ENCODE measurements at places on chromosomes 3 and 15.

GRCh38 chr15:69755551-69756310 lies 303.1 kb downstream of the RPLP1 start:
- no peak for DNase-seq

DNA sequence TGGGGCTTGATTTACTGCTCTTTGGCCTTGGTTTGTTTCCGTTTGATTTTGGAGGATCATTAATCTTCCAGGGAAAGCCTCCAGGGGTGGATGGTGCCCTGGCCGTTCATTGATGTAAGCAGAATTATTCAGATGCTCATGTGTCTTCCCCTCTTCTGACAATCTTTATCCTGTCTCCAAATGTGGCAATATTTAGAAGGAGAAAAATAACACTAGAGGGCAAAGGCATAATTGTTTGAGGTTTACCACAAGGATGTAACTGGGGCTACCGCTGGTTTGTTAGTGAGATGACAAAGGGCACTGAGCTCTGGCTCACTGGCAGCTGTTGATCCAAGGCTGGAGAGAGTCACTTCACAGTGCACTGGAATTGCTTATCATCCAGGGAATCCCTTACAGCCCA lies 18.2 kb upstream of the PLCL2 start:
- DNase-seq, result no peak

DNA sequence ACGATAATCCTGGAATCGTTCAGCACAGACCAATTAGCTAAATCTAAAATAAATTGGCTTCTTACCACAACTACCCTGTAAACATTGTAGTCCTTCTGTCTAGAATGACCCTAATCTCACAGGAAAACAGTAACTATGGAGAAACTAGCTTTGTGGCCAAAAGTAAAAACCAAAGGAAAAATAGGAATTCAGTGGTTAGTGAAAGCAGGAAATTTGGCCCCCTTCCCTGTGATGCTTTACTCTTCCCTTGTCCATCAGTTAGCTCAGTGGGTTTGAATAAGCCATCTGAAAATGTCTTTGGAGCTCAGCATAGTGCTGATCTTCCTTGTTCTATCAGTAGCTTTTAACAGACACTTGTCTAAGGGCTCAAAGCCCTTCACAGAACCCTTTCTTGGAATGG lies 1.6 kb downstream of the NMD3 start:
- no peak for DNase-seq

- no peak for DNase-seq
These were observed 3.7 kb downstream of the TCAIM start for GRCh38 chr3:44342176-44342790.

- no peak for DNase-seq
These were observed 70.2 kb upstream of the GADL1 start for GRCh38 chr3:30964612-30965011.

GRCh38 chr3:100518244-100518643 lies 25.8 kb downstream of the TMEM45A start:
- no peak for DNase-seq

- no peak for DNase-seq
These were observed 6.0 kb upstream of the RAD18 start for GRCh38 chr3:8969241-8969640.

DNA sequence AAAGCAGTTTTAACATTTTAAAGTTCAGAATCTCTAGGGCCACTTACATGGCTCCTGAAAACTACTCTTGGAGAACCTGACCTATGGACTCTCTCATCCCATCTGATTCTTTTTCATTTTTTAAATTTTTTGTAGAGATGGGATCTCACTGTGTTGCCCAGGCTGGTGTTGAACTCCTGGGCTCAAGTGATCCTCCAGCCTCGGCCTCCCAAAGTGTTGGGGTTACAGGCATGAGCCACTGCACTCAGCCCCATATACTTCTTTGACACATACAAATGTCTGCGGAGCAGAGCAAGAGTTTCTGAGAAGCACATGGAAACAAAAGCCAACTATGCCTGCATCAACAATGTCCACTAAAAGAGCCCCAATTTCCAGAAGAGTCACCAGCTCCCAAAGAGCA lies 189.8 kb downstream of the FOXP1 start:
- no peak for DNase-seq

DNA sequence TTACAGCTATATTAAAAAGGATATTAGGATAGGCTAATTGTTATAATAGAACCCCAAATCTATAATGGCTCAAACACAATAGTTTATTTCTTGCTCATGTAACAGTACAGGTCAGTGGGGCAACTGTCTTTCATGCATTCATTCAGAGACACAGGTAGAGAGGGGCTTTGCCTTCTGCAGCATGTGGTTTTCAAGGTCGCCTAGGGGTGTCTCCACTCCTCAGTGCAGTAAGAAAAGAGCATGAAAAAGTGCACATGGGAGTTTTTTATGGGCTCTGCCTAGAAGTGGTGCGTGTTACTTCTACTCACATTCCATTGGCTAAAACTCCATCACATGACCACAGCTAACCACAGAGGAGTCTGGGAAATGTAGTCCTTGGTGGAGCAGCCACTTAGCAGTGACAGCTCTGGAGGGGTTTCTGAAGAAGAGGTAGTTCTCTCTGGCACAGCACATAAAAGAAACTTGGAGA lies 1.8 kb downstream of the ZBTB38 start:
- DNase-seq, result peak; percentile 84

GRCh38 chr3:19248767-19249166 lies 100.5 kb downstream of the KCNH8 start:
- DNase-seq, result no peak

GRCh38 chr3:43534675-43535074 lies 87.1 kb downstream of the ANO10 start:
- no peak for DNase-seq

DNA sequence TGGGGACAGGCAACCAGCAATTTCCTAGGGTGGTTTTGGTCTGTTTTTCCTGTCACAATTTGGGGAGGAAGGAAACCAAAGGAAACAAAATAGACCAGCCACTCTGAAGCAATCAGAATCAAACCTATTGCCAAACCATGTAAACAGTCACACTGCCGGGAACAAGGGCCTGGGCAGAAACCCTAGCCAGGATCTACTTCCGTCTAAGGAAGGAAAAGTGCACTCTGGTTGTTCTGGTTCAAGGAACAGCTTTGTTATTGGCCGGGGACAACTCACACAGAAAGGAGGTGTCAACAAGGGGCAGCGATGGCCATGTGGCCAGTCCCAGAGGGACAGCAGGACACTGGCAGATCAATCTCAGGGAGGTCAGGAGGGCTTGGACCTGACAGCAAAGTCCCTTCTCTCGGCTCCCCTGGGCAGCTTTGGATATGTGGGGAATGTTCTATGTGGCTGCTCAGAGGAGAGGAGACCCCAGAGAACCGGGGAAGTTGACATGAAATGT lies 17.5 kb upstream of the RAD18 start:
- no peak for DNase-seq

DNA sequence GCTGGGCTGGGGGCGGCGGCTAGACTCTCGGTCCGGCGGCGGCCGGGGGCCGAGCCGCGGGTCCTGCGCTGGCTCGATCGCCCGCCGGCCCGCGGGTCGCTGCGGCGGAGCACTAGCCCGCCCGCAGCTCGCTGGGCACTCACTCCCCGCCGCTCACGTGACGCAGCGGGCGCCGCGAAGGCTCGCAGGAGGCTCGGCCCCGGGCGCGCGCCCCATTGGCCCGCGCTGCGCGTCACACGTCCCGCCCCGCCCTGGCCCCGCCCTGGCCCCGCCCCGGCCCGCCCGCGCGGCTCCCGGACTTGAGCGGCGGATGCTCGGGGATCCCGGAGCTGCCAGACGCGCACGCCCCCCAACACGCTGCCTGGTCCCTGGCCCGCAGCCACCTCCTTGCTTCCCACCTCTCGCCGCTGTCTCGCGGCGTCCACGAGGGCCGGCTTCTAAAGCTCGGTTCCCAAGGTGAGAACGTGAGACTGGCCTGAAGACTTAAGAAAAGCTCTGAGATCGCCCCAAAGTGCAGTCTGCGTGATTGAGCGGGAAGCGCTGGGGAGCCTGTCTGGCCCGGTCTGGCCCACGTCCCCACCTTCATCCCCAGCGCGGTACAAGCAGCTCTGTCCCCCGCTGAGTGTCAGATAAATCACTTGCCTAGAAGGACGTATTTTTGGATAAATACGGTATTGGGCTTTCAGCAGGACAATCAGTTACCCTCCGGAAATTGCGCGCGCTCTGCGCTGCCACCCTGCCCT lies at the start of gene KLF15:
TSS of gene KLF15 (minus strand) at position 114 of the 743 bp plus-strand sequence. CDS start 4,486 bp downstream, outside the sequence.
- peak; percentile 92 for DNase-seq

DNA sequence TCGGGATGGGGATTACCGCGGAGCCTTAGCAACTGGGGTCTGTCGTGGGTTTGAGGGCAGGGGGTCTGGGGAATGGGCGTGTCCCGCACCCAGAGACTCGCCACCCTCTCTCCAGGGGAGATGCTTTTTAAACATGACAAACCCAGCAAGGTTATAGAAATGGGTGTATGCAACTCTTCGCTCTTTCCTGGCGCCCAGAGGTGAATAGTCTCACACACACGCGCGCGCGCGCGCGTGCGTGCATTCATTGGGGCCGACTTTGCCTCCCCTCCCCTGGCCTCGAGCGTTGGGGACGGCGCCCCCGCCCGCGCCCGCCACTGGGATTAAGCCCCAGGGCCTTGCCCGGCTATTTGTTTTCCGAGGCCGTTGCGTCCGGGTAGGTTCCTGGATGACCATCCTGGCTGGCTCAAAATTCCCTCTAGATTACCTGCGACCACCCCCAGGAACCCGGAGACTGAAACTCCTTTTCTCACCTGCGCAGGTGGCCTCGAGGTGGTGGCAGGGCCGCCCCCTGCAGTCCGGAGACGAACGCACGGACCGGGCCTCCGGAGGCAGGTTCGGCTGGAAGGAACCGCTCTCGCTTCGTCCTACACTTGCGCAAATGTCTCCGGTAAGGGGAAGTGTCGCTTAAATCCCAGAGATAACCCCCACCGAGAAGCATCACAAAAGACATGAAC lies 777 bp downstream of the GPR160 start:
- DNase-seq, result peak; percentile 22

GRCh38 chr3:12983319-12983718 lies 89.9 kb downstream of the IQSEC1 start:
- no peak for DNase-seq

DNA sequence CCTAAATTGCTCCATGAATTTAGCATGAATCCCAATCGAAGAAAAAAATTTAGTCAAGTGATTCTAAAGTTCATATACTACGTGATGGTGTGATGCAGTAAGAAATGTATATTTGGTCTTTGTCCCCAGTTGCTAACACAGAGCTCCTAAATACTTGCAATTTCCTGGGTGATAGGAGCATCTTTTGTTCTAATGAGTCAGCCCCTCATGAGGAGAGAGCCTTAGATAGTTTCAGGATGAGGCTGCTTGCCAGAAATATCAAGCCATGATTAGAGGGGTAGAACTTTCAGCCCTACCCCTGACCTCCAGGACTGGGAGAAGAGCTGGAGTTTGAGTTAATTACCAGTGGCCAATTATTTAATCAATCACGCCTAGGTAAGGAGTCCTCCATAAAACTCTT lies 170.2 kb downstream of the PDE8A start:
- no peak for DNase-seq

DNA sequence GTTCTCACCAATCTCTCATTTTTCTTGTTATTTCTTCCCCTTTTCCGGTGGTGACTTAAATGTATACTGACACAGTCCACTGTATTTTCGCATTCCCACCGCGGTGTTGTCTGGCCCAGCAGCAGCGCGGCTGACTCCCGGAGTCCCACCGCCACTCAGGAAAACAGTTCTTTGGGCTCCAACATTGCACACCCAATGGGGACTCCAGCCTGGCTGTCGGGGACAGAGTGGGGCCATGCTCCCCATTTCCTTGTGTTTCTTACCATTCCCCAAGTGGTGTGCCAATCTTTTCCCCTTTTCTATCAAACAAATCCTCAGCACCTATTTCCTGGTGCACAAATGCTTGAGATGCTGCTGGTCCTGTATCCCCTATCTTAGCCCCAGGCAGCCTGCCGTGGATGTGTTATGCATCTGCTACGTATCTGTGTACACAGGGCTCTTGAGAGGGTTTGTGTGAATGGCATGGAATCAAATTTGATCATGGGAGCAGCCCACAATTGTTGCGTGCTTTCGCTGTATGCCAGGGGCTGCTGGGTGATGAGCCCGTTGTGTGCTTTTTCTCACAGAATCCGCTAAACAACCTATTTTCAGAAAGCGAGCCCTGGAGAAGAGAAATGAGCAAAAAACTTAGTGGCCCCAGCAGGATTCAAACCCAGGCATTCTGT lies 219.1 kb upstream of the RGMA start:
- DNase-seq, result no peak

DNA sequence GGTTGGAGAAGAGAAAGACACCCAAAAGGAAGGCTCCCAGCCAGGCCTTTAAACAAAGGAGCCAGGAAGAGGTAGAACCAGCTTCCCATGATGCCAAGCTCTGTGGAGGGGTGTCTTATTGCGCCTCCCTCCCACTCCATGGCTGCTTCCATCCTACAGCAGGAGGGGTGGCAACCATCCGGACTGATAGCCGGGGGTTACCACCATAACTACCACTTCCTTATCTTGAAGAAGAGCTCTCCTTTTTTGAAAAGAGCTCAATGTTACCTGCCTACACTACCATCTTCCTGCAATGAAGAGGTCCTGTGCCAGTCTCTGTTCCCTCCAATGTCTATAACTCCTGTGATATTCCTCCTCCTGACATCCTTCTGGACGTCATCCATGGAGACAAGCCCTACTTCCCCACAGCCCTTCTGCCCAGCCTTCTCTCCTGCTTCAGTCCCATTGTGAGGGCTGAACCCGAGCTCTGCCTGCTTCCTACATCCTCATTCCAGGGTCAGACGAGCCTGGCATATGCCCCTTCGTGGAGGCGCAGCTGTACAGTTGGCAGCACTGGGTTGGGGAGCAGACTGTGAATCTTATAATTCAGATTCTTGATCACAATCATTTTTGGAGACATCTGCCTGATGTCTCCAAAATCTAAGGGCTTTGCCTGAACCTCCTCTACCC lies 8.5 kb downstream of the CCDC9B start:
- DNase-seq, result no peak

DNA sequence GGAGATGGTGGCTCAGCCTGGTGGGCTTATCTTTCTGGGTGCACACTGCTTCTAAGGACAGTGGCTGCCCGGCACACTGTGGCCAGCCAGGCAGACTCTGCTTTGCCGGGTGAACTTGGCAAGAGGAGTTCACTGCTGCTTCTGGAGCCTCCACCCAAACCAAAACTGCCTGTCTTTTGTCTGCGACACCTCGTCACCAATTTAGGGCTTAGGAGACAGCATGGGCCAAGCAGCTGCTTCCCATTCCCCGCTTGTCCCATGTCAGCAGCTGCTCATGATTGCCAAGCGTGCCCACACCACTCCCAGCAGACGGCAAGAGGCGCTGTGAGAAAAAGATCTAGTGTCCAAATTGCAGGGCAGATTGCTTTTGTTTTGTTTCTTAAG lies 57.3 kb downstream of the LSM3 start:
- no peak for DNase-seq

DNA sequence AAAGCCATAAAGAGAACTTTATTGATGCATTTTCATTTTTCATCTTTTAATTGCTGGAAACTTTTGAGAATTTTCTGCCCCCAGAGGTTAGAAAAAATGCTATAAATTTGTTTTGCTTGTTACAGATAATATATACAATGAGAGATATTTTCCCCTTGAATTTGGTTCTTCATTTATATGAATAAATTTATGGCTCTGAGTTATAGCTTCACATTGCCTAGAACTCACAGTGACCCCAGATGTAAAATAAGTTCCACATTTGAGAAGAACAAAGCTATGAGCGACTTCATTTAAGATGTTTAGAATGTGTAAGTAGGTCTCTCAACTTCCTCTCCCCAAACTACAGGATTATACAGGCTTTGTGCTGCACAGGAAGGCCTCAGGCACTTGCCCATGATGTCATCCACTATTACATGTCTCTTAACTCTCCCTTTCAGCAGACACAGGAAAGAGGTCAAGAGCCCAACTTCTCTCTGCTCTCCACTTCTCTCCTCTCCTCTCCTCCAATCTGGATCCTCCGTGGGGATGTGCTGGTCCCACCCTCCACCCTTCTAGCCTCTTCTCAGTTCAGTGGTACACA lies 92.8 kb downstream of the DUT start:
- DNase-seq, result no peak

GRCh38 chr3:115322901-115323300 lies 175.8 kb upstream of the ZBTB20 start:
- DNase-seq, result no peak
